ENCODE measurements at places on chromosomes 3 and 15. TPM values are rescaled to one million over a fixed set of nuclear protein-coding genes. Genes with fewer than 3 reads are reported as not detected.

GRCh38 chr3:67804089-67804488 is 149.7 kb upstream of the SUCLG2 start:
- DNase-seq: no peak

GRCh38 chr3:105195260-105195659 is 171.4 kb upstream of the ALCAM start:
- DNase-seq: peak; percentile 50

- DNase-seq: no peak
Observed at GRCh38 chr3:59573911-59574310, 524.1 kb upstream of the CFAP20DC start.

DNA sequence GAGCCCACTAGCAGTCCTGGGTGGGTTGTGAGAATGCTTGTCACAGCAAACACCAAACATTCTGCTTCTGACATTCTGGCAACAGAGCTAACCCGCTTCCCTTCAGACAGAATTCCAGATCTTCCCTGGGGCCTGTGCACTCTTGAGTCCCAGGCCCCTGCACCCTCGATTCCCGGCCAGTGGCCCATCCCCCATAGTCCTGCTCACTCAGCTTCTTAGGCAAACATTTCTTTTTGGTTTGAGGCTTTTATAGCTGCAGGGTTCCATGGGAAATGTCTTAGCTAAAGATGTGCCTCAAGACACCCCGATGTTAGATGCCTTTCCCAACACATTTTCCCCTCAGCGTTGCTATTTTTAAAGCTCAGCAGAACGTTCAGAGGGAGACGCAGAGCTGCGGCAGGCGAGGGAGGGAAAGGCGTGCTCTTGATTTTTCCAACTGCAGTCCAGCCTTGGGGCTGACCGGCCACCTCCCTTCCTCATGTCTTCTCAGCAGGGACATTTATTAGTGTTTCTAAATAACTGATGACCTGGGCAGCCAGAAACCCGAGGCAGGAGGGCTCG is 35.2 kb downstream of the ABTB1 start:
- DNase-seq: no peak

DNA sequence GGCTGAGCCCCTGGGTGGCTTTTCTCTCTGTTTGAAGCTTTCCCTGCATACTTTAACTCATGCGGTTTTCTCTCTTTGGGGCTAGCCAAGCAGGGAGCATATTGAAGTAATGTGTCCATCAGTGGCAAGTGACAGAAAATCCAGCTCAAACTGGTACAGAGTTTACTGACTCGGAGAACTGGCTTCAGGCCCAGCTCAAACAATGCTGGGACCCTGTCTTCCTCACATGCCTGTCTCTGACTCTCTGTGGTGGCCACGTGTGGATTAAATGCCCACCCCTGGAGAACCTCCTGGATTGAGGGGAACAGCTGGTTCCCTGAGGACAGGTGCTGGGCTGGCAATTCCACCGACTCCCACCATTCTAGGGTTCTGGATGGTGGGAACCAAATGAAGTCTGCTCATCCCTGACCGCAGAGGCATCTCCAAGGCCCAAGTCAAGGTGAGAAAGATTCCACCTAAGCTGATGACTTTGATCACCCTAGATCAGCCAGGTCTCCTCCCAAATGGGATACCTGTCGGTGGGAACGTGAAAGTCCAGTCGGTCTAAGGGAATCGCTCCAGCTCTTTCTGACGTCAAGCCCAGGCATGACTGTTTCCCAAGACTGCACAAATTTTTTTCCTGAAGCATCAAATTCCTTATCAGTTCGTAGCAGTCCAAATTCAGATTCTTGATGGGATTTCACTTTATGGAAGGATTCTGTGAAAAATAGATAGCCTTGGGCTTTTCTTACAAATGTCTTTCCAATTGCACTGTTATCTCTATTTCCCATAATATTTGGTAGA is 16.3 kb upstream of the HDAC11 start:
- DNase-seq: no peak

- DNase-seq: no peak
Observed at GRCh38 chr3:16140116-16140893, 34.2 kb upstream of the GALNT15 start.

GRCh38 chr3:105691633-105692032 is 177.2 kb downstream of the CBLB start:
- peak; percentile 17 for DNase-seq

DNA sequence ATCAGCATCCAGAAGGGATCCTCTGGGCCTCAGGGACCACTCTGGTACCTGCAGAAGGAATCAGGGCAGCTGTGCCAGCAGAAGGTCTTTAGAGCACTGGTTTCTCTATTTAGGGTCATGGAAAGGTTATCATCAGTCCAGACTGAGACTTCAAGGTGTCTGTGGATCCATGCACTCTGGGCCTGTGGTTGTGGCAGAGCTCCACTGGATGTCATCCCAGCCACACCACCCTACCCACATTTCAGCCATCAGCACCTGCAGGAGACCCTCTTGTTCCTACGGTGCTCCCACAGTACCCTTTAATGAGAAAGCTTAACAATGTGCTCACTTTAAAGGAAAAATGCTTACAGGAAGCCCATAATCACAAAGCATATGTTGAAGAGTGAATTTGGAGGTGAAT is 603.4 kb upstream of the CCDC54 start:
- no peak for DNase-seq

- DNase-seq: no peak
Observed at GRCh38 chr3:160049988-160050387, 61.4 kb downstream of the IL12A start.

DNA sequence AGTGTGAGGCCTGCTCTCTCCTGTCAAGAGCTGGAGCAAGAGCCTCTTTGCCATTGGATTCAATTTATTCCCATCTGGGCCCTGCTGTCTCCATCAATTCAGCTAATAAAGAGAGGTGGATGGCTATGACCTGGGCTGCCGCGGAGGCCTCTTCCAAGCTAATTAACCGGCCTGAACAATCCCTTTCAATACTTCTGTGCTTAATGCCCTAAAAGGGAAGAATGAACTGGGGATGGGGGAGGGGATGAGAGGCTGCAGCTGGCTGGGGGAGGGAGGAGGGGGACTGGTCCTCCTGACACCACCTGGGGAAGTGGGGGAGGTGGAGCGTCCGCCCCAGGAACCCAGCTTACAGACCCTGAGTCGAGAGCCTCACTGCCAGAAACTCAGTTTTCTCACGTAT is 33.4 kb upstream of the PRR23E start:
- DNase-seq: no peak

Gene SLC4A7
- 21.5 TPM for total RNA-seq

Gene ARGFX
- not detected for total RNA-seq

Gene IL12A
- total RNA-seq: not detected

Gene GOLGA8O
- total RNA-seq: 1.4 TPM
